Prostate gland (tissue), 2 donors: ENCODE measurements at places on chromosomes 12 and 14.

DNA sequence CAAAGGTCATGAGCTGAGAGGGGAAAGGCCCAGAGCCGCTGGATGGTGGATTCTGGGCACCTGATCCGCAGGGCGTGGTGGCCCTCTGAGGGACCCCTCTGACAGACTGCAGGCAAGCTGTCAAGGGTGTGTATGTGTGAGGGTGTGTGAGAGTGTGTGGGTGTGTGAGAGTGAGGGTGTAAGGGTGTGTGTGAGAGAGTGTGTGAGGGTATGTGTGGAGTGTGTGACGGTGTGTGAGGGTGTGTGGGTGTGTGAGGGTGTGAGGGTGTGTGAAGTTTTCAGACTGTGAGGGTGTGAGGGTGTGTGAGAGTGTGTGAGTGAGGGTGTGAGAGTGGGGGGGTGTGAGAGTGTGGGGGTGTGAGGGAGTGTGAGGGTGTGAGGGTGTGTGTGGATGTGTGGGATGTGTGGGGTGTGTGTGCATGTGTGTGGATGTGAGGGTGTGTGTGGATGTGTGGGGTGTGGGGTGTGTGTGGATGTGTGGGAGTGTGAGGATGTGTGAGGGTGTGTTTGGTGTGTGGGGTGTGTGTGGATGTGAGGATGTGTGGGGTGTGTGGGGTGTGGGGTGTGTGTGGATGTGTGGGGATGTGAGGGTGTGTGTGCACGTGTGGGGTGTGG, 156.7 kb downstream of the TMEM121 start:
- DNase-seq, result no peak

GRCh38 chr12:12976366-12976765, 23.7 kb downstream of the HEBP1 start:
- no peak for DNase-seq

DNA sequence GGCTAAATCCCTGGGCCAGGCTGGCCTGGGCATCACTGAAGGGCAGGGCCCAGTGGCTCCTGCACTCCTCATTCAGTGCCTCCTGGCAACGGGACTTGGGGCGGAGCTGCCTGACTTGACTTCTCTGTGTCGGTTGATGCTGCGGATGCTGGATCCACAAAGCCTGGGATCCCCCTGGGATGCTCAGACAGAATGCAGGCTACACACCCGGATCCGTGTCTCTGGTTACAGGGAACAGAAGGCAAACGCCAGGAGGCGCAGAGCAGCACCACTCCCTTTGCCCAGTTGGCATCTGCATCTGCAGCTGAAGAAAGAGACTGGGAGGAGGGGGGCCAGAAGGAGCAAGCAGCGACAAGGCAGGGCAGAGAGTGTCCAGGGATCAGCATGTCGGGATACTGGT, 154.5 kb upstream of the FKBP4 start:
- DNase-seq, result no peak

GRCh38 chr14:51370758-51371386, 130.8 kb downstream of the TMX1 start:
- DNase-seq, result no peak

GRCh38 chr12:132302466-132303358, 26.7 kb downstream of the GALNT9 start:
- DNase-seq, result no peak
